ENCODE measurements at places on chromosomes 3 and 15.

DNA sequence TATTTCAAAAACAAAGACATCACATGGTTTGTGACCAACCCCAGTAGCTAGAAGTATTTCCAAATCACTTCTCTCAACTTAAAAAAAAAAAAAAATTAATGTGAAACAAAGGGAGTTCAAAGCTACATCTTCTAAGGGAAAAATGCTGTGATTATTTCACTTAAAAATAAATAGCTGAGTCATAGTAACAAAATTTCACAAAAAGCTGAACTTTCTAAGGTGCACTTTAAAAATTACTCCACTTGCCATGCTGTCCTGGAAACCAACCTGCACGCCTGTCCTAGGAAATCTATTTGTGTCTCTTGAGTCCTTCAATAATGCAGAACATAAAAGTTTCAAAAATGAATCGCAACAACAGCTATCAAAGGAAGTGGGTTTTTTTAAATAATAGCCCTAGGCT, 1.8 kb downstream of the ACAP2 start:
- DNase-seq, result peak; percentile 18

DNA sequence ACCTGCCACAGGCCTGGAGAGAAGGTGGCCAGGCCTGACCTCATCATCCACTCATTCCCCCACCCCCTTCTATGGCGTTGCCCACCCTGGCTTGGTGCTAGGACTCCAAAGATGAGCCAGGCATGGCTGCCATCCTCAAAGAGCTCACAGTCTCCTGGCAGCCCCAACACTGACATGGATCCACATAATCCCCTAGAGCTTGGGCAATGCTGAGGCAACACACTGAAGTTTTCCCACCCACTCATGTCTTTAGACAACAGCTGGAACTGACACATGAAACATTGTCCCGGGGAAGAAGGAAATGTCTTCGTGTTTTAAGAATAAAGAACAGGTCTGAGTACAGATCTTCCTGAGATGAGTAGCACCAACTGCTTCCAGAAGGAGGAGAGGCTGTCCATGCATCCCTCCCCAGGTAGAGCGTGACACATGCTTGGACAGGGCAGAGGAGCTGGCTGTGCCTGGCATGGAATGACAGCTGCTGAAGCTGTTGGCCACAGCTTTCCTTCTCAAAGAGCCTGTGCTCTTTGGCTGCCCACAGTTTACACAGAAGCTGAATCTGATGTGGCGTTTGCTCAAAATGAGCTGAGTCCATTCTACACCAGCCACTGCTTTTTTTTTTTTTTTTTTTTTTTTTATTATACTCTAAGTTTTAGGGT, 70.1 kb downstream of the HOMER2 start:
- DNase-seq, result no peak

DNA sequence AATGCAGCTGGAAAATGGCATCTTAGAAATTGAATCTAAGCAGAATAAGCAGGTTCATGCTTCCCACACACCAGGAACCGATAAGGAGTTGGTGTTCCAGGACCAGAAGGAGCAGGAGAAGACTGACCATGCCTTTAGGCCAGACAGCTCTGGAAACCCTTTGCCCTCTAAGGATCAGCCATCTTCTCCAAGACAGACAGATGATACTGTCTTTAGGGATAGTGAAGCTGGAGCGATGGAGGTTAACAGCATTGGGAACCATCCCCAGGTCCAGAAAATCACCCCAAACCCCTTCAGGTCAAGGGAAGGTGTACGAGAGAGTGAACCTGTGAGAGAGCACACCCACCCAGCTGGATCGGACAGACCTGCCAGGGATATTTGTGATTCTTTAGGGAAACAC, 49.2 kb downstream of the CDAN1 start:
- no peak for DNase-seq

GRCh38 chr3:129184396-129184657, 631 bp upstream of the CNBP start:
- peak; percentile 38 for DNase-seq

DNA sequence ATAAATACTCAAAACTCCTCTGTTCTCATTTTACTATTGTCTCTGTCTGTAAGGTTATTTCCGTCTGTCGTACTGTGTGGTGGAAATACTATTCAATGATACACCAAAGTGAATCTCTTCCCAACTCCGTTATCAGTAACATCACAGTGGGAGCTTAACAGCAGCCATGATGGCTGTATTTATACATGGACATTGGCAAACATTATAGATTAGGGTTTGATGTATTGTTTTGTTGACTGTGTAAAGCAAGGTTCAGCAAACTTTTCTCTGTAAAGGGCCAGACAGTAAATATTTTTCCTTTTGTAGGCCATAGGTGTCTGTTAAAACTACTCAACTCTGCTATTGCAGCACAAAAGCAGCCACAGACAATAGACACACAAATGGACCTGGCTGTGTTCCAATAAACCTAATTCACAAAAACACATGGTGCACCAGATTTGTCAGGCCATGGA, 23.2 kb downstream of the LIPC start:
- DNase-seq, result no peak

DNA sequence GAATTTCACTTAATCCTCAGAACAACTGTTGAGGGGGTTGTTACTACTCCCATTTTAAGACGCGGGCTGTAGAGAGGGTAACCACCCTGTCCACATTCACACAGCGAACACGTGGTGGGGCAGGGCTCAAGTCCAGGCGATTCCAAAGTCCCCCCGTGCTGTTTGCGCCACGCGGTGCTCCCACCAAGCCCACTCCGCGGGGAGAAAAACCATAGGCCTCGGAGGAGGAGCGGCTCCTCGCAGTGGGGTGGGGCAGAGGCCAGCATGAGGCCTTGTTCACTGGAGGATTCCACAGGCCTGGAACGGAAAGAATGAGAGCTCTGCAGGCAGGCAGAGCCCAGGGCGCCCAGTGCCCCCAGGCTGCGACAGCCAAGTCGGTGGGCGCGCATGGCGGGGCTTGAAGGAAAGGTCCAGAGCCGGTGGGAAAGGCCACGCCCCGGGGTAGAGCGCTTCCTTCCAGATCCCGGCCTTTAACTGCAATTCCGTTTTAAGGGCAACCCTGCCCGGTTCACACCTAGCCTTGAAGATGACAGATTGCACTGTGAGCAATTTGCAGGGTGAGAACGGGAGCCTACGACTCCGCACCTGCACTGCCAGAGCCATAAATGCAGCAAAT, 161.8 kb upstream of the TBL1XR1 start:
- no peak for DNase-seq

DNA sequence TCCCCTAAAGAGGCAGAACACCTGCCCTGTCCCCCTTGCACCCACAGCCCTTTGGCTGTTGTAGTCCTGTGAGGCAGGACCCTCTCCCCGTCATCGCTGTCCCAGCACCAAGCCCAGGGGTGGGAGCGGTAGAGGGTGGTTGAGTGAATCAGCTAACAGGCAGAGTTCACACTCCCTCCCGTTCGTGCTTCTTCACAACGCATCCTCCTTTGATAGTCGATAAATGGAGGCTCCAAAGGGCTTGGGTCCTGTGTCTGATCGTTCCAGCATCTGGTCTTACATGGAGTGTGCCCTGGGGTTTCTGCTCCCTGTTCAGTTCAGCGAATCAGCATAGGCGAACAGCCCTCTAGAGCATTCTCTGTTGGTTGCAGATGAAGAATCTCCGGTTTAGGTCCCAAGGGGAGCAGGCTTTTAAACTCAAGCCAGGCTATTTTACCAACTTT, 820 bp upstream of the HMCES start:
- DNase-seq, result peak; percentile 67

- DNase-seq, result no peak
Observed at GRCh38 chr3:147311716-147312115, 94.6 kb downstream of the ZIC4 start.

GRCh38 chr15:68272721-68273271, 4.7 kb upstream of the FEM1B start:
- peak; percentile 50 for DNase-seq

- DNase-seq, result no peak
Observed at GRCh38 chr3:30324587-30324986, 281.8 kb upstream of the TGFBR2 start.

DNA sequence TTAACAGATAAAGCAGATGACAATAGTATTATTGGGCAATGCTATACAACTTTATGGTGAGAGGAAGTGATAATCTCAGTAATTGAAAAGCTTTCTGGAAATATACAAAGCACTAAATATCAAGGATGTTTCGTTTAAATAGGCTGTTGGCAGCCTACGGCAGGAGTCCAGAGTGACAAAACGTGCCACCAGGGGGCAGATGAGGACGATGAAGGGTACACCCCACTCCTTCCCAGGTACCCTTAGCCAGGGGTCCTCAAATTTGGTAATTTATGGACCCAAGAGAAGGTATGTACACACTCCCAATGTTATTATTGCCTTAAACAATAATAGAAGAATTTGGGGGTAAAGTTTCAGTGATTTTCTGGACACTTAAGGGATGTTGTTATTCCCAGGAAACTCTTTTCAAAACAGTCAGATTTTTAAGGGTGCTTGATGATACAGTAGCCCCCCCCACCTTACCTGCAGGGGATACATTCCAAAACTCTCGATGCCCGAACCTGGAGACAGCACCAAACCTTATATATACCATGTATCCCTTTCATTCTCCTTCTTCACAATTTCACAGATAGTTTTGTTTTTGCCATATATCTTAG, 1.4 kb upstream of the MAGEL2 start:
- DNase-seq, result peak; percentile 0

DNA sequence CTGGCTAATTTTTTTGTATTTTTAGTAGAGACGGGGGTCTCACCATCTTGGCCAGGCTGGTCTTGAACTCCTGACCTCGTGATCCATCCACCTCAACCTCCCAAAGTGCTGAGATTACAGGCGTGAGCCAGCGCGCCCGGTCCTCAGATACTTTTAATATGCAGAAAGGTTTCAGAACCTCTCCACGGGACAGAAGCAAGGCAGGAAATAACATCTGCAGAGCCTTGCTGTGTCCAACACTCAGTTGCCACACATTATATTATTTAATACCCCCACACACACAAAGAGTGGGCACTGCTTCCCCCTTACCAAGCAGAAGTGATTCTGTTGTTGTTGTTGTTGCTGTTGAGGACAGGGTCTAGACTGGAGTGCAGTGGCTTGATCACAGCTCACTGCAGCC, 28.0 kb downstream of the OSBPL10 start:
- DNase-seq, result no peak

DNA sequence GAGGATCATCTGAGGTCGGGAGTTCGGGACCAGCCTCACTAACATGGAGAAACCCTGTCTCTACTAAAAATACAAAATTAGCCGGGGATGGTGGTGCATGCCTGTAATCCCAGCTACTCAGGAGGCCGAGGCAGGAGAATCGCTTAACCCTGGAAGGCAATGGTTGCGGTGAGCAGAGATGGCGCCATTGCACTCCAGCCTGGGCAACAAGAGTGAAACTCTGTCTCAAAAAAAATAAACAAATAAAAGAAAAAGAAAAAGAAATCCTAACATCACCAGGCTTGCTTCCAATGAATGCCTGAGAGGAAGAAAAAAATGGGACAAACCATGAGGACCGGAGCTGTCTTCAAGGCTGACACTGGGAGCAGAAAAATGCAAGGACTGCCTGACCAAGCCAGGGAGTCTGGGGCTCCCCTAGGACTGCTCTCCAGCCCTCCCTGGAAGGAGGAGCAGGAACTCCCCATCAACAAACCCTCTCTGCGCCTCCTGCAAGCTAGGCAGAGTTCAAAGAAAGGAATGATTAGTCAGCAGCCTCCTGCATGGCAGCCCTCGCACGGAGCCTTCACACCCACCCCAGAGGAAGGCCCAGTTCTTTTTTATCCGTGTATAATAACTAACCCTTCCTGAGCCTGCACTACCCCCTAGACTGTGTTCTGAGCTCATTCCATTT, 55.4 kb downstream of the NUP210 start:
- no peak for DNase-seq

DNA sequence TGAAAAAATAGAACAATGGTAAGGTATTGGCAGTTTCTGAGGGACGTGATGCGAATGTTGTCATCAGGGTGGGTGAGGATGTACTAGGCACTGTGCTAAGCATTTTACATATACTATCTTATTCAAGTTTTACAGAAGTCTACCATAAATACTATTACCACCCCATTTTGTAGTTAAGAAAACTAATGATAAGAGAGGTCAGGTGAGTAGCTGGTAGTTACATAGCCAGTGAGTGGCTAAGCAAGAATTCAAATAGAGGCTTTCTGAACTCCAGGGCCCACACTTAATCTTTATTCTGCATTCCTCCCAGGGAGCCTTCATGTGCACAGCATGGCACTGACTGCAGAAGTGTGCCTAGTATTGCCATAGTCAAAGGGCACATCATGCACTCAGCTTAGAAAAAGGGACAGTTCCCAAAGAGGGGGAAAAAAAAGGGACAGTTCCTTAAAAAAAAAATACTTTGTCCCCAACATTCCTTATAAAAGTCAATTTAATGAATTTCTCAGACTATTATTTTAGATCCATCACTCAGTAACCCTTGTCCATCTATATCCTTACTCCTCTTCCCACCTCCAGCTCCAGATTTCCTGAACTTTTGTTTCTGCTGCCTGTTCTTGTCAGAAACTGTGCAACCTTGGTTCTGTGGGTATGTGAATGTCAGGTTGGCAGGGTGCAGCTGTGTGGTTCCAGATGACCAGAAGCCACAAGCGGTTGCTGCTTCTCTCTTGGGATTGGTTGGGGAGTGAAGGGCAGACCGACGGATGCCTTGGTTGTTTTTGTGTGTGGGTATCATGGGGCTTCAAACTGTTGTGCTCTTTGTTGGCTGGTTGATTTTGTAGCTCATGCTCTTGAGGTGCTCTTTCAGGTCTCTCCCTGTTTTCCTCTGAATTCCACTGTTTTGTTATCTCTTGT, 8.3 kb downstream of the MAPKBP1 start:
- no peak for DNase-seq

GRCh38 chr15:77808075-77808474, 175.4 kb upstream of the LINGO1 start:
- DNase-seq, result no peak

DNA sequence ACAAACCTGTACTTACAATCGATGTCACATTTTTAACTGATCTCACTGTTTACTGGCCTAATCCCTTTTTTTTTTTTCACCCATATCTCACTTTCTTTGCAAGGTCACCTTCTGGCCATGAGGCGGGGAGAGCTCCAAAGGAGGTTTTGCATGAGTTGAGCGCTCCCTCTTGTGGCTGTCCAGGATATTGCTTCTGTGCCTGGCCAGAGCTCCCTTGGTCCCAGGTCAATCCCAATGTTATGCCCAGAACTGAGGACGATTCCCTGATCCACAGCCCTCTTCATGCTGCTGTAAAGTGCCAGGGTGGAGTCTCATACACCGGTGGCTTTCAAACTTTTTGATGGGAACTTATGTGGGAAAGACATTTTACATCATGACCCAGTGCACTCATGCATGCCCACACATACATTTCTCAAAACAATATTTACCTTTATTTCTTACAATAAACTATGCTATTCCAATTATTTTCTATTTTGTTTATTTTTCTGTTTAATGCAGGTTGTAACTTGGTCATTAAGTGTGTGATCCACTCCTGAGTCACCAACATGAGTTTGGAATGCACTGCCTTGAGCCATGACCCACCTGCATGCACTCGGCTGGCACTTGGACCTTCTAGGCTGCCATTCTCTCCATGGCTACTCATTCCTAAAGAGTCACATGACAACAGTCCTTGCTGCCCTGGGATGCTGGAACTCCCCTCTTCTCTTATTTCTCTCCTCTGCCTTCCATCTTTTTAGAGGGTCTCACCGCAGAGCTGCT, 9.6 kb upstream of the SST start:
- DNase-seq, result peak; percentile 80

Data from cardiac fibroblast (primary cell).